Gastrocnemius medialis (tissue), 4 donors: ENCODE measurements at places on chromosomes 11 and 22.

DNA sequence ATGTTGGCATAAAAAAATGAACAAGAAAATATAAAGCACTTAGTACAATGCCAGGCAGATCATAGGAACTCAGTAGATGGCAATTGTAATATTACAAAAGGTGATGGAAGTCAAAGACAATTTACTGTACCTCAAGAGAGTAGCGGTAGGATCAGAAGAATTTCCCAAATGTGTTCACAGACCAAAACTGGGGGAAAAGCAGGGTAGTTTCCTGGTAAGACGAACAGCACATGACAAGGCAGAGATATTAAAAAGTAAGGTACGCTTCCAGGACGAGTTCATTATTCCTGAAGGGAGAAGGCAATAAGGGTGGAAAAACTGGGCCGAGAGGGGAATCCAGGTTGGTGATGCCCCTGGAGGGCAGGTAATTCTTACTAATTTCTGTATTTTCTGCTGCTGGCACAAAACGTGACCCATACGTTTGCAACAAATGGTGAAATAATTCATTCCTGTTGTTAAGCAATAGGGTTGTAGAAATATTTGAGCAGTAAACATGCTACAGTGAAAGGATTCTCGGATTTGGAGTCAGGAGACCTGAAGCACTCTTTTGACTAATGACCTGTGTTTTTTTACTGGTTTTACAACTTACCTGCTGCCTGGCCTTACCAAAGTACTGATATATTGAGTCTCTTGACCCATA is 786 bp upstream of the ANKRD42 start:
- H3K27ac ChIP-seq, result peak overlapping the region; percentile 95
- peaks cover 23% of the 10 kb centered on the region for H3K4me1 ChIP-seq

- no peak overlapping the region for H3K27ac ChIP-seq
- H3K27me3 ChIP-seq, result no peaks in the 10 kb centered on the region
- H3K36me3 ChIP-seq, result no peaks in the 10 kb centered on the region
- no peak for DNase-seq
- H3K4me1 ChIP-seq, result no peaks in the 10 kb centered on the region
Observed at GRCh38 chr11:35463331-35463751, 44.0 kb upstream of the SLC1A2 start.

DNA sequence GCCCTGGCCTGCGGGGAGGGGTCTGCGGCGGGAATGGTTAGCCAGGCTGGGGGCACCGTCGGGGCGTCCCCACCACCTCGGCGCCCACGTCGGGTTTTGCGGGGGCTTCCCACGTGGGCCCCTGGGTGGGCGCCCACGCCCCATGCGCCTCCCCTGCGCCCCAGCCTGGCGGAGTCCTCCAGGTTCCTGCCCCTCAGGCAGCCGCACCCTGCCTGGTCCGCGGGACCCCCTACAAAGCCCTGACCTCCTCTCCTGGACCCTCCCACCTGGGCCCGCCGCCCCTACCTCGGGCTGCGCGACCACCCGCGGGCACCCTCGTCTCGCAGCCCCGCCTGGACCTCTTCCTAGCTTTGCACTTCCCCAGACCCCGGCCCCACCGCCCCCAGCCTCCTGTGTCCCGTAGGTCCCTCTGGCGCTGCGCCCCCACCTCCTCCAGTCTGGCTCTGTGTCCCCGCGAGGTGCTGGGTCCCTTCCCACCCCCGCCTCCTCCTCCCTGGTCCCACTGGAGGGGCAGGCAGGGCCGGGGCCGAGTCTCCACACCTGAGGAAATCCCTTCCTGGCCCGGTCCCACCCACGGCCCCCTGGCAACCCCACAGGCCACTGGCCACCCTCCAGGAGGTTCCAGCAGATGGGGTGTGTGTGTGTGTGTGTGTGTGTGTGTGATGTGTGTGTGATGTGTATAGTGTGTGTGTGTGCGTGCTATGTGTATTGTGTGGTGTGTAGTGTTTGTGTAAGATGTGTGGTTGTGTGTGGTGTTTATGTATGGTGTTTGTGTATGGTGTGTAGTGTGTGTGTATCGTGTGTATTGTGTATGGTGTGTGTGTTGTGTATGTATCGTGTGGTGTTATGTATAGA is 11.8 kb downstream of the PIM3 start:
- H3K4me1 ChIP-seq, result peaks cover 27% of the 10 kb centered on the region
- DNase-seq, result peak; percentile 70
- peak overlapping the region; percentile 98 for H3K27ac ChIP-seq
- H3K4me3 ChIP-seq, result peak overlapping the region; percentile 61

DNA sequence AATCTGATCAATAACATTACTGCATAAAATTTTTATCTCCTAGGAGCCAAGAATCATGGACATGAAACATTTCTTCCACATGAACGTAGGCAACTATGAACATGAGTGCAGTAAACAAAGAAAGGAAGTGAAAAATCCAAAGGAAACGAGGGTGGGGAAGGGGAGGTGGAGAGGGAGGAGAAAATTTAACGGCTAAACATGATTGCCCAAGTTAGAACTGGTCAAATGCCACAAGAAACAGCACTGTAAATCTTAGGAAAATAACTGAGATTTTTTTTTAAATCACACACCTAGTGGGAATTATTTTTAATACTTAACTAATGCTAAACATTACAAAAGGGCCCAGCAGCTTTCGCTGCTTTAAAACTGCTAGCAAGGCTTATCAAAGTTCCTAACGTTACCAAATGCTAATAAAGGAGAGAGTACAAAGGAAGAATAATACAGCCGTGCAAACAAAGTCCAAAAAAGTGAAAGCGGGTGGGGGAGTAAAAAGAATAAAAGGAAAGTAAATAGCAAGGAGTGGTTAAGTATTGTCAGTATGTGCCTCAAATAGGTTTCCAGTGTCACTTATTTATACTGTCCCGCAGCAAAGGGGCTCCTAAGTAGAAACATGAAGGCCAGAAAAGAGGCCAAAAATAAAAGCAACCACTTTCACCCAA is 13.7 kb downstream of the NARS2 start:
- no peaks in the 10 kb centered on the region for H3K27me3 ChIP-seq
- peak overlapping the region; percentile 31 for H3K4me3 ChIP-seq
- H3K4me1 ChIP-seq, result peaks cover 11% of the 10 kb centered on the region
- no peak for DNase-seq
- peaks cover 12% of the 10 kb centered on the region for H3K36me3 ChIP-seq

GRCh38 chr11:62554387-62555167 is 8.0 kb upstream of the AHNAK start:
- H3K27ac ChIP-seq, result peak overlapping the region; percentile 97
- H3K4me3 ChIP-seq, result peak overlapping the region; percentile 41
- DNase-seq, result peak; percentile 94
- H3K36me3 ChIP-seq, result no peaks in the 10 kb centered on the region
- H3K4me1 ChIP-seq, result peaks cover 89% of the 10 kb centered on the region
- H3K27me3 ChIP-seq, result no peaks in the 10 kb centered on the region

DNA sequence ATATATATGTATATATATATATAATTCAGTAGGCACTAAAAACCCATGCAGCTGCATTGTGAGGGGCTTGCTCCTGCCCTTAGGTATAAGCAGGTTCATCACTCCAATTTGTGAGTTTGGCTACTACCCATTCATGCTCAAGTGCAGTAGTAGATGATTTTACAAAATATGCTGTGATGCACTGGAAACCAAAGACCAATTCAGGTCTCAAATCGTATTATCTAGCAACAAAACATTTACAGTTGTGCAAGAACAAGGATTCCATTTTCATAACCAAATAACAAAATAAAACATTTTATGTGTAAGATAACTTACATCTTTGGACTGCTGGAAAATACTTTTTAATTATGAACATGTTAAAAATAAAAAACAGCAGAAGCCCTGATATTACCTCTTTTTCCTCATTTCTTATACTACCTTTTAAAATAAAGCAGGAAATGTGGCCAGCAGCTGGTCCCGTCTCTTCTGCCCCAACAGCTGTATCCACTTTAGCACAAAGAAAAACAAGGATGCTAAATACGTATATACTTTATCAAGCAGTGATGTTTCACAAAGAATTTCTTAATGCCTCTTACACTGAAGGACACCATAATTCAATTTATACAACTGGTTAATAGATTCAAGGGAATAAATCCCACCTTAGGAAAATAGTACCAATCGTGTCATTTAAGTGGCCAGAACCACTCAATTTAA is 2.8 kb downstream of the CREBZF start:
- H3K36me3 ChIP-seq, result no peaks in the 10 kb centered on the region
- peaks cover 68% of the 10 kb centered on the region for H3K4me1 ChIP-seq
- H3K4me3 ChIP-seq, result peak overlapping the region; percentile 97
- no peaks in the 10 kb centered on the region for H3K27me3 ChIP-seq

GRCh38 chr11:74278103-74278502 is 33.3 kb downstream of the P4HA3 start:
- no peak for DNase-seq
- no peaks in the 10 kb centered on the region for H3K27me3 ChIP-seq
- no peak overlapping the region for H3K4me3 ChIP-seq
- H3K4me1 ChIP-seq, result no peaks in the 10 kb centered on the region
- no peak overlapping the region for H3K27ac ChIP-seq

DNA sequence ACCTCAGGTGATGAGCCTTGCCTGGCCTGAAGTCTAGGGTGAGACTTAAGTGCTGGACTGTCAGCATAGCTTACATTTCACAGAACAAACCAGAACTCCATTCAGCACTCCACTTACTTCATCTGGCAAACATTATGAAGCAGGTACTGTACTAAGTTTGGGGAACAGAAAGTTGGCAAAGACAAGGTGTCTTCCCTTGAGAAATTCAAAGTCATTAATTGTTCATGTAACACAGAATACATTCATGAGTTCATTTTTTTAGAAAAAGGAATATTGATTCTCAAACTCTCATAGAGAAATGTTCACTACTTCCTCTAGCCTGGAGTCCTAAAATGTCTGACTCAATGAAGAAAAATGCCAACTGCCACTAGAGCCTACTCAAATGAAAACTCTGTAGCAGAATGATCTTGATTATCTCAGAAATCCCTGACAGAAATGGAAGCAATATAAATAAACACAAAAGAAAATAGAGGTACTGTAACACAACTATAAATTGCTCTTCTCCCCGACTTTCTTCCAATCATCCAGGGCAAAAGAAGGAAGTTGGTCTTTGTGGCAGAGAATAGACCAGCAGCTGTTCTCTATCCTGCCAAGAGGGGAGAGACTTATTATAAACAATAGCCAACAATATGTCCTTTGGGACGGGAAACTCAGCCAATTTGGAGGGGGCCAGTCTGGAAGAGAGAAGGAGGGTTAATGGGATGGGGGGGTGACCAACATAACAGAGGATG is 129.2 kb upstream of the MTMR2 start:
- H3K27me3 ChIP-seq, result no peaks in the 10 kb centered on the region
- H3K4me1 ChIP-seq, result peaks cover 6% of the 10 kb centered on the region
- no peak overlapping the region for H3K4me3 ChIP-seq
- no peak overlapping the region for H3K27ac ChIP-seq
- H3K36me3 ChIP-seq, result no peaks in the 10 kb centered on the region
- DNase-seq, result no peak

- DNase-seq, result no peak
- H3K36me3 ChIP-seq, result no peaks in the 10 kb centered on the region
- no peaks in the 10 kb centered on the region for H3K27me3 ChIP-seq
- H3K4me3 ChIP-seq, result no peak overlapping the region
- H3K27ac ChIP-seq, result no peak overlapping the region
- no peaks in the 10 kb centered on the region for H3K4me1 ChIP-seq
Observed at GRCh38 chr11:112267188-112267591, 6.5 kb upstream of the PLET1 start.

DNA sequence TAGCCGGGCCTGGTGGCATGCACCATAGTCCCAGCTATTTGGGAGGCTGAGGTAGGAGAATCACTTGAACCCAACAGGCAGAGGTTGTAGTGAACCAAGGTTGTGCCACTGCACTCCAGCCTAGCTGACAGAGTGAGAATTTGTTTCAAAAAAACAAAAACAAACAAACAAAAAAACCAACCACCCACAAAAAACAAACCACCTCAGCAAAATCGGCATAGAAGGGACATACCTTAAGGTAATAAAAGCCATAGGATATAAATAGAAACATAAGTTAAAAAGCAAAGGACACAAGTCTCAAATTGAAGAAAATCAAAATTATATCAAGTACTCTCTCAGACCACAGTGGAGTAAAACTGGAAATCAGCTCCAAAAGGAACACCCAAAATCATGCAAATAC is 33.2 kb downstream of the PIWIL3 start:
- no peak overlapping the region for H3K27ac ChIP-seq
- H3K27me3 ChIP-seq, result peaks cover 6% of the 10 kb centered on the region
- no peak for DNase-seq
- H3K4me1 ChIP-seq, result no peaks in the 10 kb centered on the region

- peak overlapping the region; percentile 94 for H3K27ac ChIP-seq
- no peaks in the 10 kb centered on the region for H3K36me3 ChIP-seq
- DNase-seq, result no peak
- no peaks in the 10 kb centered on the region for H3K27me3 ChIP-seq
- peaks cover 33% of the 10 kb centered on the region for H3K4me1 ChIP-seq
Observed at GRCh38 chr22:18058371-18059093, 19.3 kb upstream of the PEX26 start.

- no peak for DNase-seq
- no peaks in the 10 kb centered on the region for H3K36me3 ChIP-seq
- no peak overlapping the region for H3K4me3 ChIP-seq
- H3K4me1 ChIP-seq, result peaks cover 7% of the 10 kb centered on the region
Observed at GRCh38 chr22:32712644-32713355, 88.7 kb upstream of the TIMP3 start.

DNA sequence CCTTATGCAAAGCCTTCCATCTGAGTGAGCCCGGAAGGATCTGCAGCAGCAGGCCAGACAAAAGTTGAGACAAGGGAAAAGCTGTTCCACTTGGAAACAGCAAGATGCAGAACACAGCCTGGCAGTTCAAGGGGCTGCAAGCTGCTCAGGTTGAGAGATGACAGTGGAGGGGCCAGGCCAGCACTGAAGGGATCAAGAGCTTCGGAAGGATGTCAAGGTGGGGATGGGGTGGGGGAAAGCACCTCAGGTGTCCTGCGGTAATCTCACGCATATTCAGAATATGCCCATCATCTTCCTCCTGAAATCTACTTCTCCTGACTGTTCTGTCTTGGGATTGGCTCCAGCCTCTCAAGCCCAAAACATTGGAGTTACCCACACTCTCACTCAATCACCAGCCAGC is 35.7 kb downstream of the GAB4 start:
- no peak for DNase-seq
- no peak overlapping the region for H3K27ac ChIP-seq
- H3K4me3 ChIP-seq, result no peak overlapping the region
- H3K27me3 ChIP-seq, result no peaks in the 10 kb centered on the region
- no peaks in the 10 kb centered on the region for H3K4me1 ChIP-seq

DNA sequence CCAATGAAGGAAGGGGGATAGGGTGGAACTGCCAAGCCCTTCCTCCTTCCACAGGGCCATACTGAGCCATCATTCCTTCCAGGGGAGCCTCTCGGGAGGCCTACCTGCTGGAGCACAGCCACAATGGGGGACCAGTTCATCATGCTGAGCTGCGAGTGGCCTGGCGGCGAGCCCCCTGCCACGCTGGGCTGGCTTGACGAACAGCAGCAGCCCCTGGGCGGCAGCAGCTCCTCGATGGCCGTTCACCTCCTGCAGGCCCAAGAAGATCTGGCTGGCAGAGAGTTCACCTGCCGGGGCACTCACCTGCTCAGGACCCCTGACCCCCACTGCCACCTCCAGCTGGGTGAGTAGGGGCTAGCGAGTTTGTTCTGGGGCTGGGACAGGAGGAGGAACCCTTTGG is 5.9 kb downstream of the VSIG10L2 start:
- DNase-seq, result no peak
- no peaks in the 10 kb centered on the region for H3K36me3 ChIP-seq
- peaks cover 6% of the 10 kb centered on the region for H3K4me1 ChIP-seq

GRCh38 chr11:2911088-2911784 is 18.0 kb downstream of the PHLDA2 start:
- no peaks in the 10 kb centered on the region for H3K36me3 ChIP-seq
- no peak for DNase-seq
- H3K27me3 ChIP-seq, result peaks cover 24% of the 10 kb centered on the region
- no peak overlapping the region for H3K4me3 ChIP-seq
- no peaks in the 10 kb centered on the region for H3K4me1 ChIP-seq

- no peak overlapping the region for H3K4me3 ChIP-seq
- H3K27me3 ChIP-seq, result no peaks in the 10 kb centered on the region
- H3K27ac ChIP-seq, result no peak overlapping the region
- no peaks in the 10 kb centered on the region for H3K36me3 ChIP-seq
Observed at GRCh38 chr11:26025676-26026075, 306.3 kb upstream of the ANO3 start.
